ENCODE measurements at places on chromosomes 7 and 10. TPM values are rescaled to one million over a fixed set of nuclear protein-coding genes. Genes with fewer than 3 reads are reported as not detected.

Gene FAM25G
- not detected for total RNA-seq

Gene ANKRD2
- 0.15 TPM for total RNA-seq

Gene EXOC6
- total RNA-seq: 12.9 TPM

Gene GHRHR
- not detected for total RNA-seq

Gene HMX3
- not detected for total RNA-seq

Gene ACTR1A
- total RNA-seq: 94.2 TPM

Gene ADRB1
- 0.89 TPM for total RNA-seq

Gene H2AZ2
- total RNA-seq: 226 TPM

Gene TRIM73
- total RNA-seq: 8.8 TPM

Gene FKBP6
- not detected for total RNA-seq

Gene PUS7
- total RNA-seq: 39.0 TPM

Gene ENTPD1
- 0.37 TPM for total RNA-seq

Gene SOSTDC1
- 0.20 TPM for total RNA-seq

Gene OR2A5
- total RNA-seq: not detected

Gene LIPN
- not detected for total RNA-seq

Gene VWC2
- total RNA-seq: not detected

Gene IMMP2L
- 21.1 TPM for total RNA-seq

Gene LRRD1
- not detected for total RNA-seq

Gene H2BK1
- 0.69 TPM for total RNA-seq

Gene WNT2
- 0.12 TPM for total RNA-seq

Gene PDE1C
- total RNA-seq: 0.17 TPM

Gene MYOZ1
- total RNA-seq: not detected

Gene ADAM8
- total RNA-seq: 4.1 TPM

Gene TAS2R5
- total RNA-seq: 1.7 TPM

Gene UPK3B
- total RNA-seq: 2.3 TPM

Gene GDF10
- not detected for total RNA-seq

Gene FBXO24
- total RNA-seq: 2.1 TPM

Gene ITGA8
- 0.02 TPM for total RNA-seq

Gene AS3MT
- 0.79 TPM for total RNA-seq

Gene NME8
- total RNA-seq: not detected

Gene PALD1
- 33.1 TPM for total RNA-seq

Gene C10orf62
- total RNA-seq: 0.32 TPM

Gene ADIRF
- 448 TPM for total RNA-seq

Gene SLC26A3
- total RNA-seq: 0.54 TPM

Gene STOX1
- total RNA-seq: 5.9 TPM

Gene ASAH2
- 10.7 TPM for total RNA-seq

Gene MKX
- 27.5 TPM for total RNA-seq

Gene RBP4
- 2.4 TPM for total RNA-seq

Gene CUBN
- total RNA-seq: 1.2 TPM

Gene SFTPA1
- total RNA-seq: 6.5 TPM

Gene SUV39H2
- 26.6 TPM for total RNA-seq

Gene TDRD1
- not detected for total RNA-seq

Gene AOAH
- total RNA-seq: 1.1 TPM

Gene GJD4
- not detected for total RNA-seq

Gene AP1S1
- 130 TPM for total RNA-seq

Gene SUGCT
- 4.4 TPM for total RNA-seq

All from HCT116 (cell line).